Stimulated activated CD4-positive, alpha-beta T cell treated with anti-CD3 and anti-CD28 coated beads, TNF-alpha, amount 100 ng/mL, for 1 hour (primary cell): ENCODE measurements at places on chromosomes 6 and 20.

GRCh38 chr6:119676230-119676629 is 326.7 kb upstream of the MAN1A1 start:
- no peak for DNase-seq

DNA sequence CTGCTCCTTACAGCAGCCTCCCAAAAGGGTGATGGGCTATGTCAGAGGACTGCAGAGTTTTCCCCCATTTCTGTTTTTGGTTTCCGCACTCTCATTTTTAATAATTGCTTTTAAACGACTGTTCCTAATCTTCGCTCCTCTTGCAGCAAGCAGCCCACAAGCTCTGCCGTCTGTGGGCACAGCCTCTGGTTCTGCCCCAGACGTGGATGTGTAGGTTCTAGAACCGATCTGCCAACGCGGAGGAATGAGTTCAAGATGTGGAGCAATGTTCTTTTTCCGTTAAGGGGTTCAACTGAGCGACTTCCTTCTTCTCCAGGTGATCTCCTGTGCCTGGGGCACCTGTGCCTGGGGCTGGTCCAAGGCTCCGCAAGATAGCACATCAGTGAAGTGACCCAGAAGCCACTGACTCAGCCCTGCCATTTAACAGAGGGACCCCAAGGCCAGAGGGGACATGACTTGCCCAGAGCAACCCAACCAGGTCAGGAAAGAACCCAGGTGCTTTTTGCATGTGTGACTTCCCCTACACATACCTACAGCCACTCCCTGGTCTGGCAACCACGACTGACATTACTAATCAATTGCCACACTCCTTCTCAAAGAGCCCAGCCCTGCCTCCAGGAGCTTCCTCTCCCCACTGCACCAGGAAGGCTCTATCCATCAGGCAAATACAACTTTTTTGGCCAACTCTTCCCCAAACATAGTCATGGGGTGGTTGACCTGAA is 22.7 kb downstream of the PMEPA1 start:
- DNase-seq, result no peak

DNA sequence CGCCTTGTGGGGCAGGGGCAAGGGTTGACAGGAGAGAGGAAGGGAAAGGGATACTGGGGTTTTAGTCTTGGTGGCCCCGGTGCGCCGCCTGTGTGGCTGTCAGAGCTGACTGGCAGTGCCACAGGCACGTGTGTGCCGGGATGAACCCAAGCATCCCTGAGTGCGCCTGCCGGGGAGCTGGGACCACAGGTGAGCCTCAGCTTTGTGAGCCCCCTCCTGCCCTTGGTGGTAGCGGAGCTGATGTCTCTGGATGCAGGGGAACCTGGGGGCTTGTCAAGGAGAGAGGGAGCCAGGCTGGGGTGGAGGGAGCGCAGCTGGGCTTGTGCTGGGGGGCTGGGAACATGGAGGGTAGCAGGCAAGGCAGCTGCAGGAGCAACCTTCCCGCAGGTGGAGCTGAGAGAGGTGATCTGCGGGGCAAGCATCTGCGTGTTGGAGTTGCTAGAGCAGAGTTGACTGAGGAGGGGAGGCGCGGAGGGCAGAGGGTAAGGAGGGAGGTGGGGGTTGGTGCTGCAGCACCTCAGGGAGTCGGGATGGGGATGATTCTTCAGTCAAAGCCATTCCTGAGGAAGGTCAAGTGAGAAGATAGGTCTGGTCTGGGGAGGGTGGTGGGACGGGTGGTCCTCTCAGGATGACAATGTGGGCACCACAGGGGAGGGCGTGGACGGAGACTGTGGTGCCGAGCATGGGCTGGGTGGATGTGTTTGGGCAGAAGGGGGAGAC is 28.1 kb downstream of the PYGB start:
- no peak for DNase-seq

GRCh38 chr6:70673601-70674000 is 5.9 kb downstream of the SMAP1 start:
- DNase-seq, result no peak

DNA sequence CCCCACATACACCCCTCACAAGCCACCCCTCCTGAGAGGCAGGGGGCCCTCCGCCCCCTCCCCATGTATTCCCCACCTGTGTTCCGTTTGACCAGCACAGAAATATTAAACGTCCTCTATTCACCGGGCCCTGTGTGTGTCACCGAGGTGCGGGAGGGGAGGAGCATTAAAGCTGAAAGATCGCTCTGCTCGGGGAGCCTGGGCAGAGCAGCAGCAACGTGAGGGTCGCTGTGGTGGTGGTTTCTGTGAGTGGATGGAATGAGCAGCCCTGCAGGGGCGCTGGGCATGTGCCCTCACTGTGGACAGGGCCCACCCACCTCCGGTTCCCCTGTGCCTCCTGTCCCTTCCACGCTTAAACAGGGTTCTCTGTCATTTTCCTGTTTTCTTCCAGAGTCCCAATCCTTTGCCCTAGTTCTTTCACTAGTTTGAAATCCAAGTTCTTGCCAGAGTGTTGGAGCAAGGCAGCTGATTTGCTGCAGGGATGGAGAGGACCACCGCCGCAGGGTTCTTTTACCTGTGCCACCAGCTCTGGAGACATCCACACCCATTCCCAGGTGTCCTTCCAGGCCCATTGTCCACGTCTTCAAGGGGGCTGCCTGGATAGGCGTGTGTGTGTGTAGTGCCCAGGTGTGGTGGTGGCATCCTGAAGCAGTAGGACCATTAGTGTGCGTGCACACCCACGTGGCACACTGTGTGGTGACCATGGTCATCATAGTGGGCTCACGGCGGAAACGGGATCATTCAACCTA is 37.6 kb upstream of the MDFI start:
- no peak for DNase-seq

DNA sequence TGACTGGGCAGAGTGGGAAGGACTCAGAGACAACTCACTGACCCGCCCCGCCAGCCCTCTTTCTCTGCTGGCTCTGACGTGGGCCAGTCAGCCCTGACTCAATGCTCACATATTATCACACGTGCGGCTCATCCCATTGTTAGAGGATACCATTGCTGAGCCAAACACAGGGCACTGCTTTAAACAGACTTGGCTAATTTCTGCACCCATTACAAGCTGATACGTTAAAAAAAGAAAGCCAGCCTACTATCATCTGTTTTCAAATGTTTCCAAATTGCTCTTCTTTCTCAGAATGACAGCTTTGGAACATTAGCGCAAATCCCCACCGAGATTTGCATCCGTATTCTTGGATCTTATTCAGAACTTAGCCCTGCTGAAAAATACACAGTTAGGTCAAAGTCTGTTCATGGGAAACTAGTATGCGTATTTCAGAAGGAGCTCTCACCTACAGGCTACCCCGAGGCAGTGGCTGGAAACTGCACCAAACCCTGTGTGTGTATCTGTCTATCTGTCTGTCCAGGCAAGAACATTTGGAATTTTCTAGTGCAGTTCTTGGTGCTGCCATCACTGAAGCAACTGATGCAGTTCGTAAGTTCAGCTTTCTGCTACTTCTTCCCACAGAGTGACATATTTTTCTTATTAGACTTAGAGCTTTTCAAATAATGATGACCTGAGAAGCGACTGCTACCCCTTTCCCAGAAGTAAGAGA is 32.8 kb downstream of the RAMACL start:
- DNase-seq, result no peak

- DNase-seq, result no peak
Measured at GRCh38 chr20:57387463-57387862, 3.7 kb upstream of the RBM38 start.

DNA sequence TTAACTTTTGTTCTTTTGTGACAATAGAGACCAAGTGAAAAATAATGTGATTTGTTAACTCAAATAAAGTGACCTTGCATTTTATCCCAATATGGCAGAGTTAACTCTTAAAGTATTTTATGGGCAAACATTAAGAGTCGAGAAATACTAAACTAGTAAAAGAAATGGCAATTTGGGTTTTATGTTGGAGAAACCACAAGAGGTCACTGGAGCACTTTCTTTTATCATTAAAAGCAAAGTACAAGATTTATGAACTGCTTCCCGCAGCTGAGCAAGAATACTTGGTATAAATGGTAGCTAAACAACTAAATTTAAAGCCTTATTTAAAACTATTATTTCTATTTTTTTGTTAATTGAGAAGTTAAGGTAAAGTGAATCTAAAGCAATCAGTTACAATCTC is 33.5 kb upstream of the MCM9 start:
- no peak for DNase-seq

GRCh38 chr6:103011605-103012004 is 1618.1 kb downstream of the GRIK2 start:
- no peak for DNase-seq

DNA sequence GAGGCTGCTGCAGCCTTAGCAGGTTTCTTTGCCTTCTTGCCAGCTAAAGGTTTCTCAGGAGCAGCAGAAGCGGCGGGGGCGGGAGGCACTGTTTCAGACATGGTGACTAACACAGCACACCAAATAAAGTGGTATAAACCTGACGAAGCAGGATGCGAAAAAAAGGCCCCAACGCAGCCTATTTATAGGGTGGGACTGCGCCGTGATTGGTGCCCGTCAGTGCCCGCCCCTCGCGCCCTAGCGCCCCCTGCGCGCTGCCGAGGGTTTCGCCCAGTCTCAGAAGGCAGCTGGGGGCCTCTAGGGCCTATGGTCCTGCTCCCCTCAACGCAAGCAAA is 55.0 kb downstream of the TRIM38 start:
- DNase-seq, result no peak

DNA sequence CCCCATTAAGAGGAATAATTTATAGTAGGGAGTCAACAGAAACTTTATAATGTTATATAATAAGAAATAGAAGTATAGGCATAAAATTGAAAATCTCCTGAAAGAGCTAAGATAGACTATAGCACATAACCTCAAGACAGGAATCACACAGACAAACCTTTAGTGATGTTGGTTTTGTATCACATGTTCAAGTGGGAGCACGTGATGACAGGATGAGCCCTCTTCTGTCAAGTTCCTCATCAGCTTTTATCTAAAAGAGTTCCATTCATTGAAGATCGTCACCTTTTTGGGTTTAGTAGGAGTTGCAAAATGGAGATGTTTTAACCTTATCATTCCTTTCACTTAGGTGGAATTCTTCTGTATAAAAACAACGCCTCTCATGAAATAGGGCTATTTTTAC is 127.0 kb downstream of the MCHR2 start:
- DNase-seq, result no peak
